ENCODE measurements at places on chromosomes 7 and 10.
A peak's percentile ranks its signal among the peaks of the same experiment; 100 is the strongest.

DNA sequence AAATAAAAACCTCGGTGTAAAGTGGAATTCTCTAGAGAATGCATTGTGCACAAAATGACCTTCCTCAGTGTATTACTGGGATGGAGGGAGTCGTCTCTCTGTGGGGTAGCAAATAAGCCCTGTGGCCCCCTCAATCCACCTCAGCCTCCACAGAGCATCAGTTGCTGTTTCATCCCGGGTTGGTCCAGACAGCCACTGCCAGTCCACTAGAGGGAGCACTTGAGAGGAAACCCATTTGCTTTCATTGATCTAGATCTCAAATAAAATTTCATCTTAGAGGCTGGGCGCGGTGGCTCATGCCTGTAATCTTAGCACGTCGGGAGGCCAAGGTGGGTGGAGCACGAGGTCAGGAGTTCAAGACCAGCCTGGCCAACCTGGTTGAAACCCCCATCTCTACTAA is 1128.7 kb downstream of the CNTNAP2 start:
- DNase-seq, result peak; percentile 12

- DNase-seq, result no peak
These were observed 6.4 kb downstream of the AGBL3 start for GRCh38 chr7:134992626-134993179.

DNA sequence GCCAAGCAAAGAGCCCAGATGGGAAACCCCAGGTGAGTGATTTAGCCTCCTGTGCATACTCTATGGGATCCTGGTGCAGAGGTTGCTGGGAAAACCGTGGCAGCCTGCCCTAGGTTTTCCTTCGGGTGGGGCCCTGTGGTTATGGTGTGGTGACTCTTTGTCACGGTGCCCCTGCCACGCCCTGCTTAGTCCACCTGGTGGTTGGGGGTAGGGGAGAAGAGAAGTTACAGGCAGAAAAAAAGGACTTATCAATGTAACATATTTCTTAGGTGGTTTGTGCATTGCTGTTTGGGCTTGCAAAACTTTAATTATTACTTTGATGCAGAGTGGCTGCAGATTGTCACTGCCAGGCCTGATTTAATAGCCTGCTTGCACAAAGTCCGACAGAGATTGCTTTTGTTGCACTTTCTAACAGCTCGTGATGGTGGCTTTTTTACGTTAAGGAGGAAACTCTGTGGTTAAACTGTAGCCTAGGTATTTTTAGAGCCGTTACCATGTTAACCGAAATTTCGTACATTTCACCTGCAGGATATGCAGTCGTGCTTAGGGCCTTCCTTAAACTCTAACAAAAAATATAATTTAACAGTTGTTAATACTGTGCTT is 197.4 kb downstream of the RNLS start:
- DNase-seq, result no peak

DNA sequence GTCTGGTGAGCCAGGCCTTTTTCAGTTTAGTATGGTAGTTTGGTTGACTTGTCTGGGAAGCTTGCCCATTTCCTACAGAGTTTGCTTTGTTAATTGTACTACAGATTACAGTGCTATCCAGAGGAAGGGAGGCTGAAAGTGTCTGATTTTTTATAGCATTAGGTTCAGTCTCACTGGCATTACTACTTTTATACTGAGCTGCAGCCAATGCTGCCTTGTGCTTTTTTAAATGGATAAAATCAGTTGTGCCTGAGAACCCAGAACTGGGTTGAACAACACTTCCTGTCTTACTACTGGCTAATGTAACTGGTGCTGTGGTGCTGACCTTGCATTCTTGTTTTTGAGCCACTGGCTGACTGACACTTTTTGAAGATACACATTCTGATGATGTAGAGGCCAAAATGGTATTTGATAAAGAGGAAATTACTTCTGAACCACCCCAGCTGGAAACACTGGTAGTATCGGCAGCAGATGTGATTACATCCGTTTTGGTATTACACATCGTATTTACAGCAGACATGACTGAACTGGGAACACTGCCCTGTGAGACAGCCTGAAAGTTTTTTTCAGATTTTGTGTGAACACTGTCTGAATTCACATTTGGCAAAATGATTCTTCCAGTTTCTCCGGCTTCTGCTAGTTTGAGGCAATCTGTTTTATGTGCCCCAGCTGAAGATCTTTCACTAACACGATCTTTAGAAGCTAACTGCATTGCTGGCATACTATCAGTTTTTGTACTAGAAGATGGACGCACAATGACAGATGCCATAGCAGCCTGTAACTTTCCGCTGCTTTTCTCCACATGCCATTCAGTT is 74.1 kb downstream of the NRBF2 start:
- DNase-seq, result peak; percentile 29

DNA sequence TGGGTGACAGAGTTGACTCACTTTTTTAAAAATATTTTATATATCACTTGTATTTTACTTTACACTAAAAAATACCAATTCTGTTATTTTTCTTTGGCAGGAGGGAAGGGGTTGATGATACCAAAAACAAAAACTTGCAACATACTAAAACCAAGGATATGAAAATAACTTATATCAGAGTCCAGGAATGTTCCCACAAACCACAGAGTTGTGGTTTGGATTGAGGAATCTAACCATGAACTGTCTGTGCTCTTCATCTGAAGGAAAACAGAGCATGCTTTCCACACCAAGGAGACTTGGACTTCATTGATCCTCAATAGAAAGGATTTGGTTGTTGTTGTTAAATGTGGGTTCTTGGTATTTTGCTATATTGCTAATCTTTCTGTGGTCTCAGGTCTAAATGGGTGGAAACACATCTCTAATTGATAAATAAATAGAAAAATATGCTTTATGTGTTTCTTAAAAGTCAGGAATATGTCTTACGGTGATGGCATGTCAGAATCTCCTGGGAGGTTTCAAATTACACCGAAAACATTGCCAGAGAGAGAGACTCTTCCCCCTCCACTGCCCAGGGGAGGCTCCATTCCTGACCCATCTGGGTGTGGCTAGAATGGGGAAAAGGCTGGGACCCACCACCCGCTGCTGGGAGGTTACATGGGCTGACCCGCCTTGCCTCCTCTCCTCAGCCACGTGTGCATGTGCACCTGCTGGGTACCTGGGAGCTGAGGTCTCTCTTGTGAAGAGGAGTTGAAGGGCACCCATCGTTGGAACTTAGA is 46.9 kb upstream of the STK17A start:
- DNase-seq, result no peak

DNA sequence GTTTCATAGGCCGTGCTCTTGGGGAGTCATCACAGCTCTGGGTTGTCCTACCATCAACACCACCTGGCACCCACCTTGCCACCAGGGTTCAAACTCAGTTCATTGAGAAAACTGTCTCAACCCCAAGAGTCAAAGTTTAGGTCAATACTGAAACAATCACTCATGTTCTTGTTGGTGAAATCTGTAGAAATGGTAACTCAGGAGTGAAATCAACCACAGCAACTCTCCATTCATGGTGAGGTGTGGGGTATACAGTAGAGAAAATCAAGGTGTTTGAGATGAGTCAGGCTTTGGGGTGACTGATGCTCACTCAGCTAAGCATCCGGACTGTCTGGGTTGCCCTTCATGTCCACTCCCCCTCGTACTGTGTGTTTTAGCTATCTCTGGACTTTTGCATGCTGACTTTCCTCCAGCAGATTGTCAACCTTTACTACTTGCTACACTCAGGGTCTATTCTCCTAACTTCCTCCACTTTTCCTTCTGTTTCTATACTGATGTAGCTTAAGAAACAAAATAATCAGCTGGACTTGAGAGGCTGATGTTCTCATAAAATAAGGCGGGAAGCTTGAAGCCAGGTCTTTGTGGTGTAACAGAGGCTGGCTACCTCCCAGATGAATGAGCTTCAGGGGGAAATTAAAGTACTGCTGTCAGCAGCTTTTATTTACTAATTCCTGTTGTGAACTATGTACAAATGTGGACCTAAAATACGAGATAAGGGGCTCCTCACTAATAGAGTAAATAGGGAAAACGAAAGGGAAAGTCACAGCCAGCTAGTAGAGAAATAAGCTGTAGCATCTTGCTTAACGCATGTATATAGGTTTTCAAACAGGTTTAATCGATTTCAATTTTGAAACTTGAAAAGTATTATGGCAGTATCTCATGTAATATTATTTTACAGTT is 173.6 kb upstream of the AKR1E2 start:
- no peak for DNase-seq

DNA sequence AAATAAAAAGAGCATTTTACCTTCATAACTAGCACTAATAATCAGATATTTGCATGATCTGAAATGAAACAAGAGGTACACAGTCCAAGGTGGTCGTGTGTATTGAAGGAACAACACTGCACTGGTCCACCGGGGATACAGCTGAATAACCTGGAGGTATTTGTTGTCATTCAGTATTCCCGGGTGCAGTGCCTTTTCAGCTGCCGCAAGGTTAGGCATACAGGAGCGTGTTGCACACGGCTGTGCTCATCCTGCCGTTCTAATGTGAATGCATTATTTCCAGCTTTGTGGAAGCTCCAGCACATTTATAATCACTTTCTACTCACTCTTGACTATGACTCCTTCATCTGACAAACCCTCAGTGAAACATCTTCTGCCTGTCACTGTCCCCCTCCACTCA is 377.8 kb downstream of the GFRA1 start:
- DNase-seq, result no peak

DNA sequence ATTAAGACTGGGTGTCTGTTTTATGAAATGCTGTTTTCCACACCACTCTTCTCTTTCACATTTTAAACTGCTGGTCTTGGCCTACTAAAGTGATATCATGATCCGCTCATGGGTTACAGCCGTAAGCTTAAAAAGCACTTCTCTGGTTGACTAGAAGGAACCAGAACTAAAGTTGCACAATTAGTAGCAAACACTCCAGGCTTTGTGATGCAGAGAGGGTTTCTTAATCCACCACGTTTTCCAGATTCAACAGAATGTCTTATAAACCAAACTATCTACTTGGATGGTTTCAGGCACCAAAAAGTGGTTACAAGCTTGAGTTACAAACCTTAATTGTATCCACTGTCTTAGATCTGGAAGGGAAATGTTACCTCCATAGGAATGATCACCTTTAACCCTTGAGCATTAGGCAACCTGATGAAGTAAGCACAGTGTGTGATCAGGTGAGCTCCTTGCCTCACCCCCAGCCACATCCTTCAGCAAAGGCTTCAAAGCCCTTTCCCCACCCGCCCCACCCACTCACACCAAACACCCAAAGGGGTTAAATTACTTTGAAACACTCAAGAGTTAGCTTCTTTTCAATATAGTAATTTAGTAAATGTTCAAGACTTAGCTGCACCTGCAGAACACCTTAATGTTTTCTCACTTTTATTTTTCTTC is 3.5 kb downstream of the ELMO1 start:
- no peak for DNase-seq

DNA sequence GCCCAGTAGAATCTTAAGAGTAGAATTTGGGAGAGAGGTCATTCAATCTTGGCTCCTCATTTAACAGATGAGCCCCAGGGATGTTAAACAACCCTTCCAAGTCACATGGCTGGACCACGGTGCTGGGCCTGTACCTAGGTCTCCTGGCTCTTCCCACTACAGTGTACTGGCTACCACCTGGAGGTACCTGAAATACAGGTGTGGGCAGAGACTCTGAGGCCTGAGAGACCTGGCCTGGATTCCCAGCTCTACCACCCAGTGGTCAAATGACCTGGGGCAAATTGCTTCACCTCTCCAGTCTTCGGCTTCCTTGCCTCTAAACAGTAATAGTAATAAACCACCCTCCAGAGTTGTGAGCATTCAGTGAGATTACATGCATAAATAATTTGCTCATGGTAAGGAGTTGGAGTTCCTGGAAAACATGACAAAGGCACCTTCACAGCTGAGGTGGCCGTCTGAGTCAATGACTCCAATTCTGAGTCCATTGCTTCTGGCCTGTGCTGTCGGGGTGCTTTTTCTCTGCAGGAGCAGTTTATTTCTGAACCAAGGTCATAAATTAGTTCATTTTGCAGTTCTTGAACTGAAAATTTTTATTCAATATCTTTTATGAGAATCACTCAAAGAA is 2.7 kb downstream of the GOT1 start:
- DNase-seq, result no peak

DNA sequence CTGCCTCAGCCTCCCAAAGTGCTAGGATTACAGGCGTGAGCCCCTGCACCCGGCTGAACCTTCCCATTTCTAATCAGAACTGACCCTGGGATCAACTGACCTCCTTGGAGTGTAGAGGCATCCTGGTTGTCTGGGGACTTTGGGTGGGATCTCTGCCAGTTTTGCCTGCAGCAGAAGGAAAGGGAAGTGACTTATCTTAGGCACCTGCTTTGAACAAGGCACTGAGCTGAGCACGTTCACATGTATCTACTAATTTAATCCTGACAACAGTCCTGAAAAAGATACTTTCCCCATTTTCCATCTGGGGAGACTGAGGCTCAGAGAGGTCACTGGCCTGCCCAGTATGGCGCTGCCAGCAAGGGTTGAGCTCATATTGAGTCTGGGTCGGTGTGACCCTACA is 153.4 kb downstream of the CUX1 start:
- DNase-seq, result no peak

- DNase-seq, result no peak
These were observed 127.3 kb downstream of the TRIL start for GRCh38 chr7:28830846-28831245.

- no peak for DNase-seq
These were observed 525.4 kb downstream of the TFEC start for GRCh38 chr7:115505136-115505535.

GRCh38 chr10:79024720-79025198 is 44.0 kb upstream of the ZMIZ1 start:
- DNase-seq, result no peak

GRCh38 chr10:124842721-124843120 is 41.1 kb downstream of the ABRAXAS2 start:
- no peak for DNase-seq

GRCh38 chr10:99775850-99776249 is 6.6 kb upstream of the ABCC2 start:
- no peak for DNase-seq

- DNase-seq, result no peak
These were observed 61.0 kb downstream of the CFAP46 start for GRCh38 chr10:132881186-132881920.

DNA sequence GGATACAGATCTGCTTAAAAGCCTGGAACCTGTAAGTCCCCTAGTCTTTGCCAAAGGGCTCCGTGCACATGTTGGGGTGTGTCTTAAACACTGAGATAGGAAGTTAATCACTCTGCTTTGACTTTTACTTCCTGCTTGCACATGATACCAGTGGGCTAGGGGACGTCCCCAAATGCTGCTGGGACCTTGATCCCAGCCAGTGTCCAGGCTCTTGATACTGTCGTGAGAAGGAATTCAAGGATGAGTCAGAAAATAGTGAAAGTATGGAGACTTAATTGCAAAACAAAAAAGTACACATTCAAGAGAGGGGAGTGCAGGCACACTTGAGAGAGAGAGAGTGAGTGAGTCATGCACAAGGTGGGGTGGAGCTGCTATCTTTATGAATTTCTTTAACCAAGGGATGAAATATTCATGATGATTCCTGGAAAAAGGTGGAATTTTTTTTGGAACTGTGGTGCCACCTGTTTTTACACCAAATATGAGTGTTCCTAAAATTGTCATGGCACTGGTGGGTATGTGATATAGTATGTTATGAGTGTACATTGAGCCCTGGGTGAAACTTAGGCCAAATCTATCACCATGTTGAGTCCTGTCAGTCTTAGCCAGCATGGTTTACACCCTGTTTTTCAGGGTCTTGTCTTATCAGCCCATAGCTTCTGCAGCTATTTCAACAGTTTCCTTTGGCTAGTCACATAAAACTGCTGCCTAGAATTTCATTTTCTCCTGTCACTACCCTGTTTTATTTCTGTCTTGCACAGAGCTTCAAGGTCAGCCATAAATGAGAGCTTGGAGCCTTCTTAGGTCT is 88.3 kb upstream of the CYP26C1 start:
- DNase-seq, result no peak

Measured in NCI-H1694 (cell line).